Stimulated activated CD8-positive, alpha-beta memory T cell treated with anti-CD3 and anti-CD28 coated beads, Interleukin-4, amount 100 ng/mL, for 48 hours (primary cell): ENCODE measurements at places on chromosomes 2 and 18.

GRCh38 chr2:2260696-2261268 lies 70.3 kb downstream of the MYT1L start:
- DNase-seq, result no peak

DNA sequence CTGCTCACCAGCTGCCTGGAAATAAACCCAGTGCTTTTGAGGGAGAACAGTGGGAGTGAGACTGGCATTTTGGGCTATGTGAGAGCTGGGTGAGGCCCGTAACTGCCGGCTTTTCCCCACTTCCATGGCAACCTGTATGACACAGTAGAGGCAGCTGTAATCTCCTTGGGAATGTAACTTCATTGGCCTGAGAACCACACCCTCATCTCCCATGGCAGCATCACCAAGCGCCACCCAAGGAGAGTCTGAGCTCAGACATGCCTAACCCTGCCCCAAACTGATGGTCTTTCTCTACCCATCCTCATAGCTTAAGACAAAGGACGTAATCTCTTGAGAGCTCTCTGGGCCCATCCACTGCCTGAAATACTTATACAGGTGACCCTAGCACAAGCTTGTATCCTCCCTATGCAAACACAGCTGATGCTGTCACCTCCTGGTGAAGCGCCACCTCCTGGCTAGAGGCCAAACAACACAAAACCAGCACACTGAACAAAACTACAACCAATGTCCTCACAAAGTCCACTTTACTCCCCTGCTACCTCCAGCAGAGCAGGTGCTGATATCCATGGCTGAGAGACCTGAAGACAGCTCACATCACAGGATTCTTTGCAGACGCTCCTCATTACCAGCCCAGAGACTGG lies 763.4 kb upstream of the NRXN1 start:
- peak; percentile 26 for DNase-seq

DNA sequence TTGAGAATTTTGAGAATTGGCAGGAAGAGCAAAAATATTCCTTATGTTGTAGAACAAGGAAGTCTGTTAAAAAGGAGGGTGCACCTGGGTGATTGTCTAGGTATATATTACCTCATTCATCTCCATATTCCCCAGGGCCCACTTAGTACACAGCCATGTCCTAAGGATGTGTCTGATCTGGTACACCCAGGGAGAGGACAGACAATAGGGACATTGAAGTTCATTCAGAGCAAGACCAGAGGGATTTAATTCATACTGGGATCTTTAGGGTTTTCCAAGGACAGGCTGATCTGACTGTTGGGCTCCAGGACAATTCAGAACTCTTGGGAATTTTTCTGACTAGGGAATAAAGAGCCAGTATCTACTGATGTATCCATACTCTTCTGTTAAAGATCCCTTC lies 112.1 kb downstream of the PHLPP1 start:
- no peak for DNase-seq

DNA sequence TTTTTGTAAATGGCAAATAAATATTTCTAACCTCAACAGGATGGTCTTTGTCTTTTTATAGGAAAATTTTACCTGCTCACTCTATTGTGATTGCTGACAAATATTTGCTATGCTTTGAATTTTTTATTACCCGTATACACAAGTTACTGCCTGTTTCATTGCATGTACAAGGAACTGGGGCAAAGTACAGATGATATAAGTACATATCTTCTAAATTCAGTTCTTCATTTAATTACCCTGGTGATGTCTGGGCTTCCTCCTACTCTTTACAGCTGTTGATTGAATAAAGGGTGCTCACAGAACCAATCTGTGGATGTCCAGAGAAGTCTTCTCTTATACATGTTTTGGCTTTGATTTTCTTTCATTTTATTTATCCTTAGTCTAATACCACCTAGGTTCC lies 26.5 kb downstream of the KCNE4 start:
- no peak for DNase-seq

GRCh38 chr2:191233533-191233932 lies 11.7 kb upstream of the MYO1B start:
- DNase-seq, result no peak

DNA sequence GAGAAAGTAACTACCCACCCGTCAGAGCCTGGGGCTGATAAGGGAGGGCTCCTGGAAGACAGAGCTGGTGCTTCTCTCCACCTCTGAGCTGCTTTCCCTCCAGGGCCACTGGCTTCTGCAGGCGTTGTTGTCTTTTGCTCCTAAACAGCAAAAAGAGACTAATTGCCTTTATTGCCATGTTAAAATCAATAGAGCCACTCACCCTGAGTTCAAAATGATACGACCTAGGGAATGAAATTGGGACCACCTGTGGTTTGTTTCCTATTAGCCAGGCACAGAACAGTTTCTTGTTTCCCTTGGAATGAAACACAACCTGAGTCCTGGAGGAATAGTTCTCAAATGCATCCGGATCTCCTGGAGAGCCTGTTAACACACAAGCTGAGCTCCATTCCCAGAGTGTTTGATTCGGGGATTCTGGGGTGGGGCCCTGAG lies 45.8 kb downstream of the TCF7L1 start:
- DNase-seq, result no peak

GRCh38 chr2:12326449-12327190 lies 390.1 kb upstream of the TRIB2 start:
- DNase-seq, result no peak

DNA sequence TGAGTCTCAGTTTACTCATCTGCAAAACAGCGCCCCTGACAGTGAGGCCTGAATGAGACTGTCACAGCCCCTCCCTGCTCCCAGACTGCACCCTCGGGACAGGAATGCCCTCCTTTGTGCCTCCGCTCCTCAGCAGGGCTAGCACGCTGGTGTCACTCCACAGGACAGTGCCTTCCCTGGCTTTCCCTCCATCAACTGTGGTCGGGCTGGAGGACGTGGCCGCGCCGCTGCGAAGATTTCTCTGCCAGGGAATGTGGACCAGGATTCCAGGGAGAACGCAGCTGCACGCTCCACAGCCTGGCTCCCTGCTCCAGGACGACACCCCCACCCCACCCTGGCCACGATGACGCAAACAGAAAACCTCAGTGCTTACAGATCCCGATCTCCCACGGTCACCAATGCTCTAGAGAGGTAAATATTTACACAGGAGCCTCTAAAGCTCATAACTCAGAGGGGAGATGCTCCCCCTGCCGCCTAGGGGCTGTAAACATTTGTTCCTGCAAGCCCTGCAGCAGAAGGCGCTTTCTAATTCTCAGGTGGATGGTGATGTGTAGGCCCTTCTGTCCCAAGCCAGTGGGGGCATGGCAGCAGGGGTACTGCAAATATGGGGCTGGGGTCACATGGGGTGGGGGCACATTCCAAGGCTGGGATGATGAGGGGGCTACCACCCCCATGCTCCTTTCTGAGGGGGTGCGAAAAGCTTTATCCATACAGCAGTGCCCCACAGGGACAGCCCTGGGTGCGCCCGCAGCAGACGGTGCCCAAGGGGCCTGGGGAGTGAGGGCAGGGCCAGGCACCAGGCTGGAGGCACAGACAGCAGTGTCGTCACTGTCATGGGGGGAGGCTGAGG lies 12.4 kb downstream of the HS6ST1 start:
- DNase-seq, result no peak

GRCh38 chr2:16221461-16222010 lies 281.2 kb downstream of the MYCN start:
- DNase-seq, result no peak

- DNase-seq, result no peak
Measured at GRCh38 chr2:220682616-220683015, 889.5 kb downstream of the EPHA4 start.
